ENCODE measurements at places on chromosomes 3 and 15. TPM values are rescaled to one million over a fixed set of nuclear protein-coding genes. Genes with fewer than 3 reads are reported as not detected.
A peak's percentile ranks its signal among the peaks of the same experiment; 100 is the strongest.

SLC2A2 gene
- not detected for total RNA-seq

HYKK gene
- 4.5 TPM for total RNA-seq

DNA sequence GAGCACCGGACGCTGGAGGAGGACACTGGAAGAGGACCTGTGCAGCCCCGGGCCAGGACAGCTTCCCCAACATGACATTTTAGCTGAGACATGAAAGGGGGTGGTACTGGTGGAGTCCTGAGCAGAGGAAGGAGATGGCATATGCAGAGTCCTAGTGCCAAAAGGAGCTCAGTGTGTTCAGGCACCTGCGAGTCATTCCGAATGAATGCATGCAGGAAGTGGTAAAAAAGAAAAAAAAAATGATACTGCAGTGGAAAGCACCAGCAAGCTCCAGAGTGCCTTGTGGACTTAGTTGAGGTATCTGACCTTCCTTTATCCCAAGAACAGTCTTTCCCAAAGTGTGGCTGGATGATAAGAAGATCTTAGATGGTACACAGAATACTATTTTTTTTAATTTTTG lies 6.6 kb upstream of the ZNF148 start:
- no peaks in the 10 kb centered on the region for H3K4me1 ChIP-seq
- H3K27ac ChIP-seq, result no peak overlapping the region
- H3K4me3 ChIP-seq, result no peak overlapping the region
- no peaks in the 10 kb centered on the region for H3K27me3 ChIP-seq
- H3K36me3 ChIP-seq, result no peaks in the 10 kb centered on the region

- DNase-seq, result peak; percentile 38
- H3K27me3 ChIP-seq, result no peaks in the 10 kb centered on the region
- H3K4me3 ChIP-seq, result no peak overlapping the region
Measured at GRCh38 chr3:123084738-123085237, 18.0 kb downstream of the PDIA5 start.

DNA sequence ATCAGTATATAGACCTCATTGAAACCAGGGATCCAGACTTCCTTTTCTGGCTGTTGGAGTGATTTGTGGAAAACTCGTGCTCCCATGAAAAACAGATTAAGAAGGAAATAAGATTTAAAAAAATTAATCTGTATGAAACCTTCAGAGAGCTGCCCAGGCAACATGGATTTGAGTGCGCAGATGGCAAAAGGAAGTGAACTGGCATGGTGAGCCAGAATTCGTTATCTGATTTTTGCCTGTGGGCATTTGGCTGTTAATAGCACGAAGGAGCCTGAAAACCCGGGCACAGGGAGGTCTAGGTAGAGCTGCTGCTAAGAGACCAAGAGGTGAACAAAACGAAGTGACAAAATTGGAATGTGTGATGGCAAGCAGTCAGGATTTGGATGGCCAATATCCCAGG lies 19.1 kb upstream of the SPINK8 start:
- no peak overlapping the region for H3K27ac ChIP-seq
- H3K4me3 ChIP-seq, result no peak overlapping the region
- no peaks in the 10 kb centered on the region for H3K4me1 ChIP-seq
- no peaks in the 10 kb centered on the region for H3K36me3 ChIP-seq
- DNase-seq, result no peak

BCHE gene
- 4.3 TPM for total RNA-seq

DNA sequence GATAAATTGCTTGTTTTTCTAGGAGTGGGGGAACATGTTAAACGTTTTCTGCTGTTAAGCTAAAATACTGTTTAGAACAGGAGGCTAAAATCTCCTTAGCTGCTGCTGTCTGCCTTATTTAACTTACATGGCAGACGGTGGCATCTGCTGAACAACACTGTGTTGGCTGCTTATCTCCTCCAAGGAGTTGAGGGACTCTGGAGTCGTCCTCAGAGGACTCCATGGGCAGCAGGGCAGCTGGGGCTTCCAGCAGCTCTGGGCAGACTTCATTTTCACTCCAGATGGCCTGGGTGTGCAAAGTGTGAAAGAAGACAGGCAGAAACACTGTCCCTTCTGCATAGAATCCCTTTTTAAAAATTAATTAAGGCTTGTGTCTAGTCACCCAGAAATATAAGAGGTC lies 52.9 kb upstream of the NUDT16 start:
- no peaks in the 10 kb centered on the region for H3K4me1 ChIP-seq
- DNase-seq, result no peak
- no peaks in the 10 kb centered on the region for H3K27me3 ChIP-seq
- no peak overlapping the region for H3K27ac ChIP-seq
- no peaks in the 10 kb centered on the region for H3K36me3 ChIP-seq

HEG1 gene
- total RNA-seq, result 204 TPM

GRCh38 chr3:119258915-119259314 lies 18.2 kb upstream of the B4GALT4 start:
- H3K4me3 ChIP-seq, result no peak overlapping the region
- no peak overlapping the region for H3K27ac ChIP-seq
- no peaks in the 10 kb centered on the region for H3K27me3 ChIP-seq
- no peaks in the 10 kb centered on the region for H3K36me3 ChIP-seq

PLA2G4E gene
- total RNA-seq, result not detected

Measured in aorta (tissue), 5 donors.